ENCODE measurements at places on chromosomes 12 and 14. TPM values are rescaled to one million over a fixed set of nuclear protein-coding genes. Genes with fewer than 3 reads are reported as not detected.

The CARMIL3 gene
- 0.22 TPM for total RNA-seq

The SLC6A15 gene
- total RNA-seq, result 5.3 TPM

The TDRD9 gene
- 0.38 TPM for total RNA-seq

The MDP1 gene
- 14.3 TPM for total RNA-seq

The TEX52 gene
- not detected for total RNA-seq

The RFLNA gene
- 0.49 TPM for total RNA-seq

The ABCC9 gene
- total RNA-seq, result 46.7 TPM

Measured in subcutaneous adipose tissue (tissue), 4 donors.